ENCODE measurements at places on chromosomes 5 and 9. TPM values are rescaled to one million over a fixed set of nuclear protein-coding genes. Genes with fewer than 3 reads are reported as not detected.

- no peak for DNase-seq
Observed at GRCh38 chr9:35813434-35814105, 1.3 kb downstream of the HINT2 start.

Gene CCNJL
- total RNA-seq = 19.6 TPM

GRCh38 chr9:120872791-120873502, 4.0 kb downstream of the PHF19 start:
- DNase-seq = no peak

DNA sequence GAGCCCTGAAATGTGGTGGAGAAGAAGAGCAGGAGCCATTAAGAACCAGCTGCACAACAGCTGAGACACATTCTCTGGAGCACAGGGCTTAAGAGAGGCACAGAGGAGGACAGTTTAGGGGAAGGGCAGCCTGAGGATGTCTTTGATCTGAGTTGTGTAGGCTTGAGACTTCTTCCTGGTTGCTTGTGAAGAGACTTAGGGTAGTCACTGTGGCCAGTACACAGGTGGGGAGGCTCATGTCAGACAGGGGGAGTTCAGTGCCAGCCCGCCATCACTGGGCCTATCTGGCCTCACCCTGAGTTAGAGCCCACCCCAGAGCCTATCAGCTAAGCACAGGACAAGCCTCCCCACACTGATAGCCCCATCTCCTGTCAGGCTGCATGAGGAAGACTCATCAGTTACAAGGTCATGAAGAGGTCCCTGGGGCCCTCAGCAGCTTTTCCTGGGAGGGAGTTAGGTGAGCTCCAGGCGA, 19.8 kb downstream of the SLC22A4 start:
- no peak for DNase-seq

DNA sequence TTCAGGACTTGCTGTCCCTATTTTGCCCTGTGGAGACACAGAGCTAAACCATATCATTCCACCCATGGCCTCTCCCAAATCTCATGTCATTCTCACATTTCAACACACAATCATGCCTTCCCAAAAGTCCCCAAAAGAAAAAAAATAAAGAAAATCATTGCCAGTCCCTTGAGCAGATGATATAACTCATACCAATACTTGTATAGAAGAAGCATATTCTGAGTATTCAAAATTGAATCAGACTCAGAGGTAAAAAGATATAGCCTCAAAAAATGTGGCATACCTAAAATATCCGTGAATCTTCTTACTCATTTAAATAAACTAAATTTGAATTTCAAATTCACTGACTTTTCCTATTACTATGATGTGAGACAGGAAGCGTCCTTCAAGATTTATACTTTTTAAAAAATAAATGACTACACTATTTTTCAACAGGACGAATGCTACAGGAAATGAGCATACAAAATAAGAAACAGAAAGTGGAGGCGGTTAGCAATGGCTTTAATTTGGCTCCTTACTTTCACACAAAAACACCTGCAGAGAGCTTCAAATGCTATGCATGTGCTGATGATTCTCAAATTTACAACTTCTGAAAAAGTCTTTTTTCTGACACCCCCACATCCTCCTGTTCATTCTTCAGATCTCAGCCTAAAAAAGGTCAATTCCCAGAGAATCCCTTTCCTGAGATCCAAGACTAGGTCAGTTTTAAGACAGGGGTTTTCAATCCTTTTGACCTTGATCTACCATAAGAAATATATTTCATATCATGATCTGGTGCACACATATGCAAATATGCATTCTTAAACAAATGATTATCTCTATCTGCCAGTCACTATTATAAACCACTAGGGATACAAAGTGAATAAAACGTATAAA, 39.6 kb upstream of the DMXL1 start:
- DNase-seq = no peak

DNA sequence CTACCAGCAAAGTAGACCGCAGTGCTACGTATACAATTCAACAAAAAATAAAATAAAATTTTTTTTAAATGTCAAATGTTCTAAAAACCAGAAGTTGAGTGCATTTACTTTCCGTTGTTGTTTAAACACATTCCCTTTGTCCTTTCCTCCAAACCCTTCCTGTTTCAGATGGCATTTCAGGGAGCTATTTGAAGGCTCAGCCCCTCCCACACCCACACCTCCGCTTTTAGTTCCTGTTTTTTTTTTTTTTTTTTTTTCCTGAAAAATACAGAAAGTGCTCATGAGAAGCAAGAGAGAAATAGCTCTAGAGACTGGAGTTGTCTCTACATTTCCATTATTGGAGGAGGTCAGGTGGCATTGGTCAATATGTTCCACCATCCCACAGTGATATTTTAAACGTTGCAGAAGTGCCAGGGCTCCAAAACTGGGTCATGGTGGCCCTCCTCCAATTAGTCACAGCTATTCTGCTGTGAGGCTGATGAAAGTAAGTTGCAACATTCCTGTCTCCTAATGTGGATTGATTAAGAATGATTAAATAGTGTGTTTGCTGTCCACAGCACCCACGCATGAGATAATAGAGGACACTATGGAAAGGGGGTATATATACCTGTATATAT, 106.9 kb downstream of the GABRG2 start:
- DNase-seq = no peak

GRCh38 chr9:82410306-82410705, 421.7 kb downstream of the SPATA31D1 start:
- DNase-seq = no peak

DNA sequence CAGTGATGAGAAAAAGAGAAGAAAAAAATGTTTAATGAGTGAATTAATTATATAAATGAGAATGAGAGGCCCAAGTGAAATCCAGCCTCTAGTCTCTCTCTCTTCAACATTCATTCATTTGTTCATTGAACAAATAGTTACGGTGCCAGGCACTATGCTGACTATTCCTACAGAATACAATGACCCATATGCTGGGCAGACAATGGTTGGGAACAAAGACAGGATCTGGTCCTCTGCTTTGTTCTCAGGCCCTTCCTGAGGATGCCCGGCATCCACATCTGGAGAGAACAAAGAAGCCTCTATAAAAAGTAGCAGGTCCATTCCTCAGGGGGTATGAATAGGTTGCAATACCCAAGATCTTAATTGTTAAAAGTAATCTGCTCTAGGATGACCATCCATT, 6.9 kb downstream of the ADAM19 start:
- DNase-seq = no peak

DNA sequence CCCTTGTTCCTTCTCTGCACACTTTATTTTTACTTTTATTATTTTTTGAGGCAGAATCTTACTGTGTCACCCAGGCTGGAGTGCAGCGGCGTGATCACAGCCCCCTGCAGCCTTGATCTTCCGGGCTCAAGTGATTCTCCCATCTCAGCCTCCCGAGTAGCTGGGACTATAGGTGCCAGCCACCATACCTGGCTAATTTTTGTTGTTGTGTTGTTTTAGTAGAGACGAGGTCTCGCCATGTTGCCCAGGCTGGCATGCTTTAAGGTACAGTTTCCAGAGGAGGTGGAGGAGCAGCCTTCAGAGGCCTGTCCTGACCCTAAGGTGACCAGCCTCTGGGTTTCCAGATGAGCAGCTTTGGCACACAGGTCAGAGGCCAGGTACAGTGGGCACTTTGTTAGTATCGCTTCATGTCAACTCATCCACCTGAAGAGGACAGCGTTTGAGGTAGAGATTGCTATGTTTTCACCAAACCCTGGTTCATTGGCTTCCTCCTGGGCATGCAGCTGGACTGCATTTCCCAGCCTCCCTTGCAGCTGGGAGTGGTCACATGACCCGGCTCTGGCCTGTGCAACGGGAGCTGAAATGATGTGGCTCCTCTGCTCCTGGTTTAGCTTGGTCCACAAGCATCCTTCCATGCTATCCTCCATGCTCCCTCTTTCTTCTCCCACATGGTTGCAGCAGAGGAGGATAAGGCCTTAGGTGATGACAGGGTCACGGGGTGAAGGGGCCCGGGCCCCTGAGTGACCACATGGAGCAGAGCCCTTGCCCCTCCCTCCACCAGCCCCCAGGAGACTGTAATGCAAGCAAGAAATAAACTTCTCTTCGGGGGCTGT, 139.3 kb upstream of the IER5L start:
- DNase-seq = no peak

Gene LCP2
- 110 TPM for total RNA-seq

DNA sequence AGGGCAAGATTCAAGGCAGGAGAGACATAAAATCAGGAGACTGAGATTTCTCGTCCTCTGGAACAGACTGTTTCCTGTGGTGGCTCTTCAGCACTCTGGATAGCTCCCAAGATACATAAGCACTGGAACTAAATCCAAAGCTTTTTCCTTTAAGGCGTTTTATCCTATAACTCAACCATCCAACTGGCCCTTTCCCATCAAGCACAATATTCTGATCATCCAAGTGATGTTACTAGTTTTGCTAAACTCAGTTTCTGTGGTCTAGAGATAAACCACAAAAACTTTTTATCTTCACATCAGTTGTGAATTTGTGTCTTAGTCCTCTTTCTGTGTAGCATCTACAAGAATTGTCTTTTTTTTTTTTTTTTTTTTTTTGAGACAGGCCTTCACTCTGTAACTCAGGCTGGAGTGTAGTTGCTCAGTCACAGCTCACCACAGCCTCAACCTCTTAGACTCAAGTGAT, 299.4 kb downstream of the COX7C start:
- DNase-seq = peak; percentile 52

DNA sequence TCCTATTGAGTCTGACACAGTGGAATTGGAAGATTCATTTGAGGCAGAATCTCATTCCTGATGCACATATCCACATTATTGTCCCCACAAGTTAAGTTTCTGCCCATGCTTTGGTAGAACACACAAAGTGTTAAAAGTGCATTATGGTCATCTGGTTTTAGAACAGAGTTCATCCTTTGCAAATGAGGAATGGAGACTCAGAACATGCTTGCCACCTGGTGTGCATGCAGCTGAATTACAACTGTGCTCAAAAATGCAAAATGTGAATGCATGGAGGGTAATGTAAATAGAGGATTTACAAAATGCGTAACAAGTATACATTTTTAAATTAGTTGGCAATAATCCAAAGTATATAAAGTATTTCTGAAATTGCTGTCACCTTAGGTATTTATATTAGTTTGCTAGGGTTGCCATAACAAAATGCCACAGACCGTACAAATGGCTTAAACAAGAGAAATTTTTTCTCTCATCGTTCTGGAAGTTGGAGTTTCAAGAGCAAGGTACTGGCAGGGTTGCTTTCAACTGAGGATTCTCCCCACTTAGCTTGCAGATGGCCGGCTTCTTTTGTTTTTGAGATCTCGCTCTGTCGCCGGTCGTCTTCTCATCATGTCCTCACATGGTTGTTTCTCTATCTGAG, 671.1 kb downstream of the TAF11L14 start:
- DNase-seq = no peak

DNA sequence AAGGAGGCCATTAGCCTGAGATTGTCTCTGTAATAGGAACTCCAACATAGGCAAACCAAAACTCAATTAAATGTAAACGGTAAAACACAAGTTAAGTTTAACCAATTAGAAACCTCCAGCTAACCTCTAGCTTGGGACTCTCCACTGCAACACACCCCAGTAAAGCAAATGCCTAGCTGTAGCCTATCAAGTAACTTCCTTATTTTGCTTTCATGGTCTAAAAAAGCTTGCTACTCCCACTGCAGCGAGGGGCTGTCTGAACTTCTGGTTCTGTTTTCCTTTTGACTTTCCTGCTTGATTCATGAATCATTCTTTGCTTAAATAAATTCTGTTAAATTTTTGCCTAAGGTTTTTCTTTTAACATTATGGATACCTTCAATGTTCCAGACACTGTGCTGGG, 24.4 kb upstream of the C5orf46 start:
- DNase-seq = no peak

DNA sequence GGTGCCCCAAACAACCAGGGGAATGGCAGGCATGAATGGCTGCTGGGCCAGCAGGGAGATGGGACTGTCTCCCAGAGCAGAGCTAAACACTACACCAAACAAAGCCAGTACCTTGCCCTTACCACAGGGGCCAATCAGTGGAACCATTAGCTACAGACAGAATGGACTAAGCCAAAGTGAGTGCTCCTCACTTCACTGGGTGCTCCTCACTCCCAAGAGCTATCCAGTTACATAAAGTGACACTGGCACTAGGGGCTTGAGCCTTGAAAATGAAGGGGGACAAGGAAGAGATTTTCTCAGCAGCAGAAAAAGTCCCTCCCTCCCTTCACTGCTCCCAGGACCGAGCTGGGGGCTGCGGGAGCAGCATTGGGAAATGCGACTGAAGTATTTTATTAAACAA, 110.9 kb upstream of the SHB start:
- DNase-seq = no peak

Gene BRINP1
- total RNA-seq = 0.42 TPM

DNA sequence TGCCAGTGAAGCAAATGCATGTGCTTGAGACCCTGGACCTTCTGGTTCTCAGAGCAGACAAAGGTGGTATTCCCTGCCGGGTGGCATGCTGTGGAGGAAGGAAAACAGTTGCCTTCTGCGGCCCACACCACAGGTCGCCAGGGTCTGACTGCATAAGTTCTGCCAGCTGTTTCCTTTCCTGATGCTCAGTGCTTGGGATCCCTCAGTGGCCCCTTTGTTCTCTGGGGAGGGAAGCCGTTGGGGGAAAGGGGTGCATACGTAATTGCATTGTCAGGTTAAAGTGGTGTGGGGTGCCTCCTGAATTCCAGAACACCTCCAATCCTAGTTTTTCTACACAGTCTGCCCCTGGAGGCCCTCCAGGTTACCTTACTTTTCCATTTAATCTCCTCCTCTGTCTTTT, 43.1 kb upstream of the SLC2A8 start:
- no peak for DNase-seq

GRCh38 chr9:2178034-2178734, 163.0 kb downstream of the SMARCA2 start:
- no peak for DNase-seq

Gene PCDHB4
- 1.9 TPM for total RNA-seq

Gene ABHD17B
- 14.9 TPM for total RNA-seq

DNA sequence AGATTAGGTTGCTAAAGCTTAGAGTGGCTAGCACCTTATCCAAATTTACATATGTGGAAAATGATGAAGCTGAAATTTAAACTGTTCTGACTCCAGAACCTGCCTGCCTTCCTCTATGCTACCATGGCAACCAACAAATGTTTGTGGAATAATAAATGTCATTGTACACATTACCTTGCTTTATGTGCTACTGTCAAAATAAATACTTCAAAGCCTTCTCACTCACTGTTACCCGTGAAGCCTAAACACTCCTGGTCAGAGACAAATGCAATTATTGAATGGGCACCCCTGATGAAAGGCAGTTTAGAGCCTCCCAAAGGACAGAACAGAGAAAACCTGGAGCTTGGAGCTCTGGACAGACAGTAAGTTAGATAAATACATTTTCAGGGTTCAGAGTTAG, 158.6 kb downstream of the FAM114A2 start:
- no peak for DNase-seq

- peak; percentile 83 for DNase-seq
Observed at GRCh38 chr9:133163504-133164172, at the start of gene GBGT1. GBGT1 (minus strand) TSS chr9:133163914; CDS start chr9:133162412, 1,502 bp downstream.

DNA sequence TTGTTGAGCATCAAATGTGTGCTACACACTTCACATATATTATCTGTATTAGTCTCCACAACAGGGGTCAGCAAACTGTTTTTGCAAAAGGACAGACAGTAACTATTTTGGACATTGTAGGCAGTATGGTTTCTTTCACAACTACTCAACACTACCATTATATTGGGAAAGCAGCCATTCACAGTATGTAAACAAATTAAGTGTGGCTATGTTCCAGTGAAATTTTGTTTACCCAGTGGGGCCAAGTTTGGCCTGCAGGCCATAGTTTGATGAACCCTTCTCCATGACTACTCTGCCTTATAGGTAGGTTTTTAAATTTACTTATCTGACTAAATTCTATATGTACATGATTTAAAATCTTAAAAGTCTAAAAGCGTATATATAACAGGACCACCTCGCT, 13.0 kb upstream of the FAM151B start:
- DNase-seq = no peak

Gene DNAJB5
- total RNA-seq = 14.4 TPM

Gene KCNT1
- 0.26 TPM for total RNA-seq
